Inflammatory macrophage treated with lipopolysaccharide for 1 hour (primary cell): ENCODE measurements at places on chromosomes 7 and 10.
A peak's percentile ranks its signal among the peaks of the same experiment; 100 is the strongest.

- no peak for DNase-seq
These were observed at the start of gene AKR1C4 for GRCh38 chr10:5196702-5197113. Gene AKR1C4, plus strand, starts transcription at chr10:5196837. Its CDS starts 31 bp downstream, at chr10:5196868.

- DNase-seq: no peak
These were observed 160.6 kb downstream of the FGFR2 start for GRCh38 chr10:121437596-121437995.

GRCh38 chr7:155281398-155281969, 16.2 kb upstream of the INSIG1 start:
- DNase-seq: no peak

GRCh38 chr7:43844662-43845061, 24.7 kb downstream of the MRPS24 start:
- DNase-seq: no peak

GRCh38 chr7:38177621-38178003, 433 bp upstream of the STARD3NL start:
- no peak for DNase-seq

- DNase-seq: no peak
These were observed 10.4 kb upstream of the SP8 start for GRCh38 chr7:20797042-20797461.

- peak; percentile 65 for DNase-seq
These were observed 28.6 kb upstream of the TRIL start for GRCh38 chr7:28986765-28987110.
